ENCODE measurements at places on chromosomes 3 and 15.

GRCh38 chr15:40243126-40243810 is 4.4 kb downstream of the PAK6 start:
- no peak for DNase-seq

DNA sequence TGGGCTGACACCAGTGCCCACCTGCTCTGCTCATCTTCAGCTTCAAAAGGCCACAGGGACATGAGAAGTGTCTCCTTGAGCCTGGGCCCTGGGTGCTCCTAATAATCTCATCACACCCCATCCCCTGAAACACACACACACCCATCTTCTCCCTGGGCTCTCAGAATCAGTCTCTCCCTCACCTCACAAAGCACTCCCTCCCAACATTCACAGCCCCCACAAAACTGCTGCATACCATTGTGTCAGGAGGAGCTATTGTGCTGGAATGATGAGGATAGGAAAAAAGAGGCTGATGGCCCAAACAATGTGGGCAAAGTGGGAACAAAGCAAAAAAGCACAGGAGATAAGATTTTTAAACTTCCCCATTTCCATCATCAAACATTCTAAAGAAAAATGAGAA is 16.8 kb downstream of the FOXP1 start:
- no peak for DNase-seq

GRCh38 chr15:73865904-73866303 is 7.5 kb upstream of the TBC1D21 start:
- DNase-seq: no peak

GRCh38 chr15:25465835-25466234 is 27.0 kb upstream of the UBE3A start:
- DNase-seq: no peak
